ENCODE measurements at places on chromosomes 5 and 9. TPM values are rescaled to one million over a fixed set of nuclear protein-coding genes. Genes with fewer than 3 reads are reported as not detected.

PLGRKT gene
- 57.0 TPM for polyA plus RNA-seq

CANX gene
- polyA plus RNA-seq = 326 TPM

SLC31A2 gene
- polyA plus RNA-seq = 11.3 TPM

OLFML2A gene
- polyA plus RNA-seq = not detected

POLR3G gene
- polyA plus RNA-seq = 1.5 TPM

PDGFRB gene
- 18.9 TPM for polyA plus RNA-seq

PRDM9 gene
- polyA plus RNA-seq = not detected

ZNF354C gene
- polyA plus RNA-seq = 0.58 TPM

DDX4 gene
- not detected for polyA plus RNA-seq

FOXB2 gene
- not detected for polyA plus RNA-seq

- H3K36me3 ChIP-seq = no peaks in the 10 kb centered on the region
- H3K27ac ChIP-seq = no peak overlapping the region
- H3K4me1 ChIP-seq = no peaks in the 10 kb centered on the region
- no peak overlapping the region for H3K4me3 ChIP-seq
- no peak for DNase-seq
Measured at GRCh38 chr5:4531756-4532704, 608.1 kb upstream of the ADAMTS16 start.

DNA sequence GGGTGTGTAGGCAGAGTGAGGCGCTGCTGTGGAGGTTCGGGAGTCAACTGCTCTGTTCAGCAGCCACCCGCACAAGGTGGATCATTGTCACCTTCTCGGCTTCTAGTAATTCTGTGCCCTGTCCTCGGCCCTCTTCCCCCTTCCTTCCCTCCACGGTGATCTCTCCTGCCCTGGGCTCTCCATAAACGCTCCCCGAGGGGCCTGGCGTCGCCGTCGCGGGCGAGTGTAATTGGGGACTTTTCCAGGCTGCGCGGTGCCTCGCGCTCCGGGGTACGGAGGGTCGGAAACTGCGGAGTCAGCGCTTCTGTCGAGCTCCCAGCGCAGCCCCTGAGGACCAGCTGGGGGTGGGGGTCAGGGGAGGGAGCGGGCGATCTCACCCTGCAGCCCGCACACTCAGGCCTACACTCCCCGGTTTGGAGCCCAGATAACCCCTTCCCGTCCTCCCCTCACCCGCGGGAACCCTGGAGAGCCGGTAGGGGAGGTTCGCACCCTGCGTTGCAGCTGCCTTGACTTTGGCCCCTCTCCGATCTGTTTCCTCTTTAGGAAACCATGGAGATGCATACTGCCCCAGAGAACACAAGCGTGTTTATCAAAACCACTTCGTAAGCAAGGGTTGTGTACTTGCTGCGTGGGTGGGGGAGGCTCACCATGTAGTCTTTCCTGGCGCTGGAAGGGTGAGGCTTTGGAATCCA is 188.3 kb upstream of the ZNF618 start:
- H3K4me3 ChIP-seq = peak overlapping the region; percentile 70
- peaks cover 12% of the 10 kb centered on the region for H3K36me3 ChIP-seq
- peaks cover 7% of the 10 kb centered on the region for H3K27me3 ChIP-seq
- H3K27ac ChIP-seq = no peak overlapping the region
- DNase-seq = no peak

DNA sequence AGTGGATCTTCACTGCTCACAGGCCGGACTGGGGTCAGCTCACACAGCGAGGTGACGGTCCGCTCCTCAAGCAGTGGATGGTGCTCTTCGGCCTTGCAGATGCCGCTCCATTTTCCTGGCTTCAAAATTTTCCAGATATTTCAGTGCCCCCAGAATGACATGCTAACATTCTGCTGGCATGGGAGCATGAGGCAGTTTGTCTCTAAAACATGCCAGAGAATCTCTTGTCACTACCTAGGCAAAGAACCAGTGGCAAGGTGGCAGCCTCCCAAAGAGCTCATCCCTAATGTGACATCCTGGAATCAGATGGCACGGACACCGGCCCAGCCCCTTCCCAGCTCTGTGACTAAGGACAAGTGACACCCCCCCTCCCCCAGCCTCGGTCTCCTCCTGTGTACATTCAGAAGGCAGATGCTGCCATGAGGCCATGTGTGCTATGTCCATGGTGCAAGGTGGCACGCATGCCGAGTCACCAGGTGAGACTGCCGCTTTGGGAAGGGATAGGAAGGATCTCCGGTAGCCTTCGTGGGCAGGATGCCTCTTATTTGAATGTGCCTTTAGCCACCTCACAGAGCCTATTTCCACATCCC is 2.7 kb downstream of the S1PR3 start:
- H3K36me3 ChIP-seq = no peaks in the 10 kb centered on the region
- no peak overlapping the region for H3K27ac ChIP-seq

- DNase-seq = peak; percentile 79
- no peaks in the 10 kb centered on the region for H3K36me3 ChIP-seq
- H3K27ac ChIP-seq = peak overlapping the region; percentile 90
Measured at GRCh38 chr9:6703898-6704639, 53.7 kb upstream of the KDM4C start.

DNA sequence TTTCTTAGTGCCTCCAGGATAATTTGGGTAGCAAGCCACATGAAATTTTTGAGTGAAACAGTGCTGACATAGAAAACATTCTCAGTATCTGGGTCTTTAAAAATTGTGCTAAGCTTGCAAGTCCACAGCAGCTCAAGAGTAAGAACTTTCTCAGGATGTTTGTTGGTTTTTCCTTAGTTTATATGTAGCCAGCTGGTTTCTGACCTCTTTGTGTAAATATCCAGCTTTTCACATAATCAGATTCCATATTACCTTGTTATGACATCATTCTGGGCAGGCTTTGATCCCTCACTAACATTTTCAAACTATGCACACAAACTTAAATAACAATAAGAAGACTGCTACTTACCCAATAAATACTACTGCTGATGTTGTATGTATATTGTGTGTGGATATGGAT is 82.9 kb upstream of the VCAN start:
- DNase-seq = no peak
- no peaks in the 10 kb centered on the region for H3K36me3 ChIP-seq
- H3K4me3 ChIP-seq = no peak overlapping the region

GRCh38 chr9:137960496-137960895 is 82.9 kb downstream of the CACNA1B start:
- no peak overlapping the region for H3K4me3 ChIP-seq
- no peak for DNase-seq
- no peaks in the 10 kb centered on the region for H3K4me1 ChIP-seq
- H3K27me3 ChIP-seq = peaks cover 8% of the 10 kb centered on the region
- no peak overlapping the region for H3K27ac ChIP-seq

- H3K27ac ChIP-seq = no peak overlapping the region
- no peak overlapping the region for H3K4me3 ChIP-seq
- no peaks in the 10 kb centered on the region for H3K36me3 ChIP-seq
- H3K4me1 ChIP-seq = no peaks in the 10 kb centered on the region
- no peak for DNase-seq
- H3K27me3 ChIP-seq = no peaks in the 10 kb centered on the region
Measured at GRCh38 chr5:89946916-89947315, 462.6 kb downstream of the CETN3 start.

DNA sequence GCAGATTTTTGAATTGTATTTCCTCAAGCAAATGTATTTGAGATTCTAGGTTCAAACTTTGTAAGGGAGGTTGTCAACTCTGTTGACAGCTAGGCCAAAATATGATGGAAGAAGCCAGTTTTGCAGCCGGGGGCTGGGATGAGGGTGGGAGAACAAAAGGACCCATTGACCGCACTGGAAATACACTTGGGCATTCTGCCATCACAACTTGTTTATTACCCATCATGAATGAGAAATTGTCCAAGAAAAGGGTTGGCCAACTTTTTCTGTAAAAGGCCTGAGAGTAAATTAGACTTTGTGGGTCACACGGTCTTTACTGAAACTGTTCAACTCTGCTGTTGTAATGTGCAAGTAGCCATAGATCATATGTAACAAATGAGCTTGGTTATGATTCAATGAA is 221.3 kb upstream of the KLF9 start:
- no peaks in the 10 kb centered on the region for H3K36me3 ChIP-seq
- H3K27me3 ChIP-seq = peaks cover 8% of the 10 kb centered on the region
- no peak overlapping the region for H3K4me3 ChIP-seq
- DNase-seq = no peak
- H3K27ac ChIP-seq = no peak overlapping the region
